Activated CD8-positive, alpha-beta memory T cell treated with anti-CD3 and anti-CD28 coated beads for 1 hour (primary cell): ENCODE measurements at places on chromosomes 5 and 9.

- DNase-seq: no peak
Observed at GRCh38 chr5:102879741-102880140, 124.6 kb downstream of the PAM start.

DNA sequence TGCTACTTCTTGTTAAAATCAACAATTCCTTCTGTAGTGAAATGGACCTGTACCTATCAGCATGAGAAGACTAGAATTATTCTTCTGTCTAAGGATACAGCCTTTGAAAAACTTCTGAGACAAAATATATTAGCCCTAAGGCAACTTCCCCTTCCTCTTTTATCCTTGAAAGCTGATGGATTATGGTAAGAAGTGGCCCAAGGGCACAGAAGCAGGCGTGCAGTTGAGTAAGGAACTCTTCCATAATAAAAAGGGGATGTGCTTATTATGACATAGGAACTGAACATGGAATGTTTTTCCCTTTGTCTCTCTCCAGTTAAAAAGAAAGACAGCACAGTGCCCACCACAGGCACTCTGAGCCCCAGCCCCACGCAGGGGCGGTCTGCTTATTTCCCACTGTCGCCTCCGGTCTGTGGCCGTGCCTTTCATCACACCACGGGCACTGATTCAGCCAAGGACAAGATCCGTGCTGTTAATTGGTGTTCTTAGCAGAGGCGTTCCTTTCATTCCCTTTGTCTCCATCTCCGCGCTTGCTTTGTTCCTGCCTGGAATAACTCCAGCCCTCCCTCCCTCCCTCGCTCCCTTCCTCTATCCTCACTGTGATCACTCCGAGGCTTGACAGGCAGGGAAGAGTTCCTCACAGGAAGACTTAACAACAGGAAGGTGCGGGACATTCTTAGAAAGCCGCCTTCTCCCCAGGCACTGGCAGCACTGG, 135.9 kb upstream of the OTULINL start:
- DNase-seq: no peak

DNA sequence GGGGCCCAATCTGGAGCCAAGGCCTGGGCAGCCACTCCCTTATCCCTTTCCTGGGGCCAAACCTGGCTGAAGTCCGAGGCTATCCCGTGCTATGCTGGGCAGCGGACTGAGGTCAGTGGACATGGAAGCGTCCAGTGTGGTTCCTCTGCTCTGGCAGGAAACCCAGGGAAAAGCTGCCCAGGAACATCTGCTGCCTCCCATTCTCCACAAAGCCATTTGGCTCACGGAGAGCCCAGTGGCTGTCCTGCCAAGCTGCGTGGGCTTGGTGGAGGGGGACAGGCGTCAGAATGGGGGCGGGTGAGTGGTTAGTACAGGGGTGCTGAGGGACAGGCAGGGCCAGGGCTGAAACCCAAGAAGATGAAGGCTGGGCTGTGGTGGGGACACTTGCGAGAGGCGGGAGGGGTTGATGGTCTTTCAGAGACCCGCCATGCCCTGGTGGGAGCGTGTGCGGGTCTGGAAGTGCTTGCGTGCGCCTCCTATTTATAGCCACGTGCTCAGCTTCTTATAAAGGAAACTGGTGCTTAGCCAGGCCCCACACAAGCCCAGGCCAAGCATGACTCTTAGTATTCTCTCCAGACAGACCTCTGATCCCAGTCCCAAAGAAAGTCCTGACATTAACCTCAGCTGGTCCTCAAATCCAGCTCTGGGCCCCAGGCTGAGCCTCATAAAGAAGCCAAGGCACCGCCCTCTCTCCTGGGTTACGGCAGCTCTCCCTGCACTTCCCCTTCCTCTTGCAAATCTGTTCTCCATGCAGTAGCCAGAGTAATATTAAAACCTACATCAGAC, 9.4 kb upstream of the SLC6A7 start:
- no peak for DNase-seq

DNA sequence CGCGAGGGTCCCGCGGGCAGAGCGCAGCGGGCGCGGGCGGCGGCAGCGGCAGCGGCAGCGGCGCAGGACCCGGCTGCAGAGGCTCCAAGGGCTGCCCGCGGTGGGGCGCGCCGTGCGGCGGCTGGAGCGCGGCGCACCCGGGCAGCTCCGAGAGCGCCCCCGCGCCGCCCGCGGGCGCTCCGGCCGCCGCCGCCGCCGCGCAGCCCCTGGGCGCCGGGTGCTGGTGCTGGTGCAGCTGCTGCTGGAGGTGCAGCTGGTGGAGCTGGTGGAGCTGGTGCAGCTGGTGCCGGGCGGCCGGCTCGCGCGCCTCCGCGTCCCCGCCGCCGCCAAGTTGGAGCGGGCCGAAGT, 644 bp downstream of the IER5L start:
- no peak for DNase-seq

DNA sequence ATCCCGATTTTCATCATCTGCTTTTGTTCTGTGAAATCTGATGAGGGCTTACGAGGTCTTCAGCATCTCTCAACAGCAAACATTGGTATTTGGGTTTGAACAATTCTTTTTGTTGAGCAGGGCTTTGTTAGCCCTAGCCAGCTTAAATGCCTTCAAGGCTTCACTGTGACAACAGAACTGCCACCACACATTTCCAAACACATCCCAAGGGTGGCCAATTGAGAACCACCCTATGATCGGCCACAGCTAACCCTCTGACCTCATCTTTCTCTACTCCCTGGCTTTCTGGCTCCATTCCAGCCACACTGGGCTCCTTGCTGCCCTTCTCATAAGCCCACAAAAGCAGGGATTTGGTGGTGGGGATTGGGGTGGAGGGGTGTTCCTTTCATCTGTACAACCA, 17.6 kb downstream of the MTX3 start:
- DNase-seq: no peak

- DNase-seq: no peak
Observed at GRCh38 chr9:6870149-6870548, 112.4 kb downstream of the KDM4C start.
